Activated CD8-positive, alpha-beta memory T cell treated with anti-CD3 and anti-CD28 coated beads, Interleukin-2, amount 10 ng/mL, durations not matched to agents 7 days and 5 days (primary cell): ENCODE measurements at places on chromosomes 4 and X. TPM values are rescaled to one million over a fixed set of nuclear protein-coding genes. Genes with fewer than 3 reads are reported as not detected.

MGARP gene
- total RNA-seq, result 0.20 TPM

DNA sequence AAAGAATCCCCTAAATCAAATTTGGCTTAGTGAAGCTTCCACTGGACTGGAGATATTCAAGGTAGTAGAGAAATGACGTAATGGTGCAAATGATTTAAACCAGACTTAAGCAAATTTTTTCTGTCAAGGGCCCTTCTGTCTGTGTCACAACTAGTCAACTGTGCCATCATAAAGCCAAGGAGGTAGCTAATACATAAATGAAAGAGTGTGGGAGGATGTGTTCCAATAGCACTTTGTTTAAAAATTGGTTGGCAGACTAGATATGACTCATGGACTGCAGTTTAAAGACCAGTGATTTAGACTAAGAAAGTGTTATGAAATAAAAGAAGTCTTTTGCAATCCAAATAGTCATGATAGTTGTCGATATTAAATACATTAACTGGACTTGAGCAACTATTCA is 24.3 kb upstream of the TEX13C start:
- H3K27me3 ChIP-seq, result no peaks in the 10 kb centered on the region
- no peaks in the 10 kb centered on the region for H3K36me3 ChIP-seq
- no peak overlapping the region for H3K4me3 ChIP-seq
- no peak for DNase-seq
- H3K4me1 ChIP-seq, result peaks cover 17% of the 10 kb centered on the region

GRCh38 chr4:165874072-165874790 is 1.2 kb downstream of the TLL1 start:
- H3K36me3 ChIP-seq, result no peaks in the 10 kb centered on the region
- H3K27me3 ChIP-seq, result peaks cover 58% of the 10 kb centered on the region
- H3K4me3 ChIP-seq, result peak overlapping the region; percentile 22
- peaks cover 13% of the 10 kb centered on the region for H3K4me1 ChIP-seq
- no peak for DNase-seq

CXCL13 gene
- total RNA-seq, result not detected

DNA sequence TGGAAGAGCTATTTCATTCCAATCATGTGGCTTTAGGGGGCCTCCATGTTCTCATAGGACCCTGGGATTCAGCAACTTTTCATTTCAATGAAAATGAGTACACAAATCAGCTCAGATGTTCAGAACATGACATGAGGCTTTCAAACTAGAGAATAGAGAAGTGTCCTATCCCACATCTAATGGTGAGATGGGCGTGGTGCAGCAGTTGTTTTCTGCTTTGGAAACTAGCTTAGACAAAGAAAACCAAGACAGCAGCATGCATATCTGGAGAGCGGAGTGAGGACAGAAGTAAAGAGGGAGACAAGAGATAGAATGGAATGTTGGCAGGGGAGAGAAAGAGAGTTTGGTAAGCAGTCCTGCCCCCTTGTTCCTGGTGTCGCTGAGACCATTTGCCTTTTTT is 1009.1 kb upstream of the IGFBP7 start:
- H3K27ac ChIP-seq, result no peak overlapping the region
- H3K4me1 ChIP-seq, result no peaks in the 10 kb centered on the region
- no peaks in the 10 kb centered on the region for H3K36me3 ChIP-seq
- DNase-seq, result no peak
- no peaks in the 10 kb centered on the region for H3K27me3 ChIP-seq

GRCh38 chr4:77538574-77539157 is 67.0 kb upstream of the CXCL13 start:
- H3K27me3 ChIP-seq, result peaks cover 44% of the 10 kb centered on the region
- no peaks in the 10 kb centered on the region for H3K36me3 ChIP-seq

BGN gene
- not detected for total RNA-seq

DNA sequence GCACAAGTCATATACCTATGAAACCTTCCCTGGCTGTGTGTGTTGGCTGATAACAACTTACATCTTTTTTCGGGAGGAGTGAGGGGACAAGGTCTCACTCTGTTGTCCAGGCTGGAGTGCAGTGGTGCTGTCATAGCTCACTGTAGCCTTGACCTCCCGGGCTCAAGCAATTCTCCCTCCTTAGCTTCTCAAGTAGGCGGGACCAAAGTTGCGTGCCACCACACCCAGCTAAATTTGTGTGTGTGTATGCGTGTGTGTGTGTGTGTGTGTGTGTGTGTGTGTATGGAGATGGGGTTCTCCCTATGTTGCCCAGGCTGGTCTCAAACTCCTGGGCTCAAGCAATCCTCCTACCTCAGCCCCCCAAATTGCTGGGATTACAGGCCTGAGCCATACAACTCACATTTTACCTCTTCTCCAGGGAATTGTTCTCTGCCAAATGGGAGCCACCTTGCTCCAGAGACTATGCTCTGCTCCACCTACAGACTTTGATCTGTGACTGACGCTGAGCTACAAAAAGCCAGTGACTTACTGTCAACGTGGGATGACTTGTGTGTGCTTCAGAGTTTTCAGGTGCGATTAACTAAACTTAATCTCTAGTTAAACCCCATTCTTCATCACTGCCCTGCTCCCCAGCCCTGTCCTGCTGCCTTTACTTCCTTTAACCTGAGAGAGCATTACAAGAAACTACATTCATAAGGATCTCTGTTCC is 2.0 kb upstream of the BEX4 start:
- peaks cover 5% of the 10 kb centered on the region for H3K36me3 ChIP-seq
- H3K27ac ChIP-seq, result no peak overlapping the region
- no peak for DNase-seq
- H3K4me1 ChIP-seq, result peaks cover 2% of the 10 kb centered on the region

GLRB gene
- not detected for total RNA-seq

- H3K4me1 ChIP-seq, result no peaks in the 10 kb centered on the region
- no peak overlapping the region for H3K4me3 ChIP-seq
- no peak overlapping the region for H3K27ac ChIP-seq
- H3K36me3 ChIP-seq, result no peaks in the 10 kb centered on the region
- DNase-seq, result no peak
Observed at GRCh38 chrX:8897259-8897658, 96.1 kb upstream of the FAM9A start.

HNRNPD gene
- 421 TPM for total RNA-seq

ADH6 gene
- not detected for total RNA-seq

SCLT1 gene
- 31.3 TPM for total RNA-seq

- no peak overlapping the region for H3K4me3 ChIP-seq
- H3K4me1 ChIP-seq, result no peaks in the 10 kb centered on the region
- H3K27ac ChIP-seq, result no peak overlapping the region
- H3K27me3 ChIP-seq, result no peaks in the 10 kb centered on the region
- no peaks in the 10 kb centered on the region for H3K36me3 ChIP-seq
Observed at GRCh38 chrX:68945603-68946228, 116.9 kb downstream of the EFNB1 start.
